ENCODE measurements at places on chromosomes 5 and 9.

DNA sequence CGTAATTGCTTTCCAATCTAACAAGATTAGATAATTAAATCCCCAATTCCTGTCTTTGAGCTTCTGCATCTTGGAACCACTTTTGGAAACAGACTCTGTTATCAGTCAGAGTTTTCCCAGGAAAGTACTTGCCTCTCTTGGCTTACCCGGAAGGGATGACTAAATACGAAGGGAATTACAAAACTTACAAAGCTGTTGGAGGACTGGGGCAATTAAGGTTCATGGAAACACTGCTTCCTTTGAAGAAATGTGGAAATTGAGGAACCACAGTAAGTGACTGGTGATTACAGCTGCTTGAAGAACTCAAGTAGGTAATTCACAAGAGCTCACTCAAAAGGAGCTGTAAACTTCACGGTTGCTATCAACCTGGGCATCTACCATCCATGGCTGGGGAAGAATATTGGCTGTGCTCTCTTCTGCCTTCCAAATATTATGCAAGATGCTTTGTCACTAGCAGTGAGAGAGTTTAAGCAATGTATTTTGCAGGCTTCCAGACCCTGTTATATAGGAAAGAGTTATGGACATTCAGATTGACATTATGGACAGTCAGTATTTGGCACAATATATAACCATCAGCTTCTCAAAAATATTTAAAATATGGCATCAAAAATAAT lies 104.6 kb upstream of the MAN2A1 start:
- no peak for DNase-seq

GRCh38 chr9:97905228-97905627 lies 17.1 kb downstream of the TRMO start:
- no peak for DNase-seq

DNA sequence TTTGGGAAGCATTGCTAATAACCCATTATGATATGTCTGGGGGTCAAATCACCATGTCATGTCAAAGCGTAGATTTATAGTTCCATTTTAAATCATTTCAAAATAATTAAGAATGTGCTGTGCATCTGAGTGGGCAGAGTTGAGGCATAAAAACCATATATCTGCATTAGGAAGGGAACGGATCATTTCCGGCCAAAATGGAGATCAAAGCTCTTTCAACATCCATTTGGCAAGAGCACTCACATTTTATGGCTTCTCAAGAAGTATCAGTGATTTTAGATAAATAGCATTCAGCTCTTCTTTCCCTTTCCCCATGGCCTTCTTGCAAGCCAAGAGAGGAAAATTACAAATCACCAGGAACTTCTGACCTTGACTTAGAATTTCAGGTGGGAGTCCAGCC lies 89.9 kb downstream of the HSPA4 start:
- no peak for DNase-seq

- no peak for DNase-seq
Observed at GRCh38 chr5:171705036-171705435, 80.6 kb upstream of the SMIM23 start.

GRCh38 chr9:60546406-60546805 lies 367.8 kb upstream of the SPATA31A5 start:
- no peak for DNase-seq

GRCh38 chr5:168792678-168793077 lies 213.5 kb upstream of the PANK3 start:
- no peak for DNase-seq

DNA sequence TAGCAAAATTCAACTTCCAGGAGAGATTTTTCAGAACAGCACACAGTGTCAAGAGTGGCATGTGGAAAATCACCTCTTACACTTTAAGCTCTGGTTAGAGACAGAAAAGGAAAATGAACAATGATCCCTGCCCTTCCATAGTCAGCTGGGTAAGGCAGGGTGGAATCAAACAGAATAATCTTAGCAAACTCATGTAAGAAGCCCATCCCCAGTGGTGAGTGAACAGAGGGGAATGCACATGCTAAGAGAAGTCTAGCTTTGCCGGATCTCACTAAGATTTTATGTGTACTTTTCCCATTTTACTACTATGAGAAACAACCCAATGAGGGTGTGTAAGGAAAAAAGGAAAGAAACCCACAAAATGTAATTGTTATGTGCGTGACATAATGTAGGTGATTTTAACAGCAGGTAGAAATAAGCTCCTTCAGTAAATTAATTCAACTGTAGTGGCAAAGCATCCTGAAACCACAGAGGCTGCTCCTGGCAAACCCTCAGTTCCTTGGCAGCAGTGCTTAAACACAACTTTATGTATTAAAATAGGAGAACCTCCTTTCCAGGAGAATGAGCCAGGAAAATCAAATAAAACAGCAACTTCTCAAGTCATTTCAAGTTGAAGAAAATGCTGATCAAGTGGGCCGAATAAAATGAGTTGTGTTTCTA lies 366.0 kb upstream of the TRPC7 start:
- DNase-seq, result no peak

GRCh38 chr9:86035827-86036440 lies 63.4 kb downstream of the GOLM1 start:
- DNase-seq, result no peak

DNA sequence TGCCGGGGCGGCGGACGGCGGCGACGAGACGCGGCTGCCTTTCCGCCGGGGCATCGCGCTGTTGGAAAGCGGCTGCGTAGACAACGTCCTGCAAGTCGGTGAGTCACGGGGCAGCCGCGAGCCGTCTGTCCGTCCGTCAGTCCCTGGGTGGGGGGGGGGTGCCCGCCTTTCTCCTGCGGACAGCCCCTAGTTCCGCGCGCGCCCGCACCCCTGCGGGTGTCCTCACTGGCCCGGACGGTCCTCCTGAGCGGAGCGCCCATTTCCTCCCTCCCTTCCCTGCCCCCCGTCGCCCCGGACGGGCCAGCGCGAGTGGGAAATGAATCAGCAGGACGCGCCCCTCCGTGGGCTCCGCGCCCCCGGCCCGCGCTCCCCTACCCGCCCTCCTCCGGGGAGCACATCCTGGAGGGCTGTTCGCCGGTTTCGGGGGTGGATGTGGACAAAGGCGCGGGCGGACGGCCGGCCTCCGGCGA lies 828 bp downstream of the ZSWIM6 start:
- DNase-seq, result peak; percentile 56

DNA sequence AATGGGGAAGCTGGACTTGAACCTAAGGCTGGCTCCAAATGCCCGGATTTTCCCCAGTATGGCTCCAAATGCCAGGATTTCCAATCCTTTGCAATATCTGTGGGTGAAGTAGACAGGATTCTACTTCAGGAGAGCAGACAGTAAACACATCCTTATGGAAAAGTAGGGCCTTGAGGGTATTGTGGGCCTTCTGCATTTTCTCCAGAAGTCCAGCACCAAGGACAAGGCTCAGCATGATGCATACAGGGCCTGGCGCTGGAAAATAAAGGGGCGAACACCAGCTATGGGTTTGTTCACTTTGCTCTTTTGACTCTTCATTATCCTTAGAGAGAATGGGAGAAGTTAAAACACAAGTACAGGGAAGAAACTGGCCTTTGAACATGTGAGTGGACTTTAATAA lies 347.5 kb downstream of the SEMA5A start:
- no peak for DNase-seq

DNA sequence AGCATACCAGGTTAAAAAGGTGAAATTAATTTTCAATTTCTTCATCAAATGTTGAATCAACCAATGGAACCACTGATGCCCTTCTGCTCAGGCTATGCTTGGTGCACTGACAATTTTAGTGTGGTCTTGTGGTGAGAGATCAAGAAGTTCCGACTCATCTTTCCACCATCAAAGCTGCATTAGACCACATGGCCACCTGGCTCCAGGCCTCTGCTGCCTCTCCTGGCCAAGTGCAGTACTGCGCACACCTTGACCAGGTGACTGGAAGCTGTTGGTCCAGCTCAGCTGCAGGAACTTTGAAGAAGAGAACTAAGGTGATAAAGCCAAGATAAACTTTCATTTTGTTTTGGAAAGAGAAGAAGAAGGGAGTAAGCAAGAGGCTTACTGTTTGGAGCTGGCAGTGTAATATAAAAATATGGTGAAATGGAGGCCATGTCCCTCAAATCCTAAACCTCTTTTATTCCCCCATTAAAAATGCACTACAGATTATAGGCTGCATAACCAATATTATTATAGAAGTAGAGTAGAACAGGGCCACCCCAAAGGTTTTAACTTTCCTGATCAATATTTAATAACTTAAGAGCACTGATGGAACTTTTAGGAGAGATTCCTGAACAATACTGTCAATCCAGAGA lies 315.5 kb upstream of the C9orf72 start:
- no peak for DNase-seq

GRCh38 chr9:99249619-99250018 lies 27.5 kb downstream of the SEC61B start:
- no peak for DNase-seq

DNA sequence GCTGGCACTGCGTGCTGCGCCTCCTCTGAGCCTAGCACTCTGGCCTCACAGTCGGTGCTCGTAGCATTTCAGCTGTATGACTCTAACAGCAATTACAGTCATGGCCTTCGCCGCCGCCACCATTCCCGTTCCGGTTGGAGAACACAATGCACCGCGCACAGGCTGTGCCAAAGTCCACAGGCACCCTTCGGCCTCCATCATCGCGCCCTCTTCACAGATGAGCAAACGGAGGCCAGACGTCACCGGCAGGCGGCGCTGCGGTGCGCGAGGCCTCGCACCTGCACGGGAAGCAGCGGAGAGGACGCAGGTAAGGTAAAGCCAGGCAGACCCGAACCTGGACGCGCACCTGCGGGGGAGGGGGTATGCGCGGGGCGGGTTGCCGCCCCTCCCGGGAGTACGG lies 128.9 kb downstream of the BARX1 start:
- no peak for DNase-seq

DNA sequence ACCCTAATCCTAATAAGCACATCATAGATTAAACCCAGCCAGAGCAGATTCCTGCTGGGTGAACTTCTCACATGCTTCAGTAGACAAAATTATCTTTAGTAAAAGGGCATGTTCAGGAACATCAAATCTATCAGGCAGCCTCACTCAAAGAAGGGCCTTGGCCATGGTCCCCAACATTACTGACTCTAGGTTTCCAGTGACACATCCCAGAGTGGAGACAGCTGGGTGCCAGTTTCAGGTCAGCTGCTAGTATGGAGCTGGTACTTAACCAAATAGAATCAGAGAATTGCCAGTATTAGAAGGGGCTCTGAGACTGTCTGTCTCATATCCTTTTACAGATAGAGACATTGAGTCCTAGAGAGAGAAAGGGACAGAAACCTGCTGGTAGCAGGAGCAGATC lies 44.1 kb upstream of the GALNT10 start:
- DNase-seq, result no peak

DNA sequence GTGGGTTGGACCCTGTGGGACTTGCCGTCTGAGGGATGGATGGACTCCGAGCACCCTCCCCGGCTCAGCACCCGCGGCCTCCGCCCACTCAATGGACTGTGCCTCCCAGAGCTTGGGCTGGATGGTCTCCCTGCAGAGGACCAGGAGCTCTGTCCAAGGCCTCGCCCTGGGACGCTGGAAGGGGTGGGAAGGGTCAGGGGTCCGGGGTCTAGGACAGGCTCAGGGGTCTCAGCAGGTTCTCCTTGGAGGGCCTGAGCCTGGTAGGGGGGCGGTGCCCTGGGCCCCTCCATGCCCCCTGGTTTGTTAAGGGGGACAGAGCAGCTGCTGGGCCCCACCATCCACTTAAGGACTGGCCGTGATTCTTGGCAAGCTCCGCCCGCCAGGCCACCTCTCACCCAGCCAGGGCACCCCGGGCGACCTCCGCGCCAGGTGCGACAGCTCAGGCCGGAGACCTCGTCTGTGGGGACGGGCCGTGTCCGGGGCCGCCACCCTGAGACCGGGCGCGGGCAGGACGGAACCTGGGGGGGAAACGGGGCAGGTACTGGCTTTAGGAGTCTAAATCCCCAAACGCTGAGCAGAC lies 29.2 kb downstream of the EXOC3 start:
- peak; percentile 39 for DNase-seq

- no peak for DNase-seq
Observed at GRCh38 chr9:101409079-101409477, 10.4 kb downstream of the ZNF189 start.

DNA sequence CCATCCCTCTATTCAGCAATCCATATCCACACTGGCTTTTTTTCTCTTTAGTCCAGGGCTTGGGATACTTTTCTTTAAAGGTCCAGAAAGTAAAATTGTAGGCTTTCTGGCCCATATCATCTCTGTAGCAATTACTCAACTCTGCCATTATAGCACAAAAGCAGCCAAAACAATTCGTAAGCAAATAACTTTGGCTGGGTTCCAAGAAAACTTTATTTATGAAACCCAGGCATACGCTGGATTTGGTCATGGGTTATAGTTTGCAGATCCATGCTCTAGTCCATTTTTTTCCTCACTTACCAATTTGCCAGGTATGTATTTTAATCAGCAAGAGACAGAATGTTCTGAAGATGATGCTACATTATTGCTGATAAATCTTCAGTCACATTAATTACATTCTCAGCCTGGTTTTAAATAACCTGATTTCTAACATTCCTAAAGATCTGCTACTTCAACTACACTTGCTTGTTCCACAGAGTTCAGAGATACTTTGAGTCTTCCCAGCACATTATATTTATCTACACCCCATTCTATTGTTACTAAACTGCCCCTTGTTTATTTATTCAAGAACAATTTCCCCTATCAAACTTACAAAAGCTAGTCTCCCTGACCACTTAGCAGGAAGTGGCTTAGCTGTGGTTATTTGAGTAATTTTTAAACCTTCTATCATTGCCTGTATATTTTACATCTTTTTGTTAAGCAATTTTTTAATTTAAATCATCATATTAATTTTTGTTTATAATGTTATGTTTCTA lies 161.0 kb downstream of the ISL1 start:
- DNase-seq, result no peak

DNA sequence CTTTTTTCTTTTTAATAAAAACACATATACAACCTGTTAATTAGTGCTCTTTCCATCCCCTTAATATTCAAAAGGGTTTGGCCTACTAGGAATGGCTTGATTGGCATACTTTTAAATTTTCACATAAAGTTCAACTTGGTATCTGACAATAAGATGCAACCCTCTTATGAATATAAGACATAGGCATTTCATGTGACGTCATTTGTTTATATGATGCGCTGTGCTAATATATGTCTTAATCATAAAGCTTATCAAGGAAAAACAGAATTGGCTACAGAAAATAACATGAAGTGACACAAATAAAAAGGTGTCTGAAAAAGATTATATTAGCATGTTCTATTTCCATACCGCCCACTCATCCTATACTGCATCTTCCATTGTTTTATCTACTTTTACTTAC lies 1642.4 kb downstream of the EFNA5 start:
- no peak for DNase-seq

- DNase-seq, result no peak
Observed at GRCh38 chr9:4328723-4329122, 28.9 kb upstream of the GLIS3 start.

- DNase-seq, result peak; percentile 47
Observed at GRCh38 chr9:69671879-69672595, at the start of gene APBA1. Gene APBA1, minus strand, starts transcription at chr9:69672371.

GRCh38 chr5:169299191-169299662 lies 1.7 kb downstream of the SLIT3 start:
- no peak for DNase-seq

- DNase-seq, result no peak
Observed at GRCh38 chr5:123527190-123527589, 15.2 kb downstream of the CSNK1G3 start.

- no peak for DNase-seq
Observed at GRCh38 chr5:2433086-2433485, 318.4 kb downstream of the IRX2 start.
